ENCODE measurements at places on chromosomes 3 and 15.

DNA sequence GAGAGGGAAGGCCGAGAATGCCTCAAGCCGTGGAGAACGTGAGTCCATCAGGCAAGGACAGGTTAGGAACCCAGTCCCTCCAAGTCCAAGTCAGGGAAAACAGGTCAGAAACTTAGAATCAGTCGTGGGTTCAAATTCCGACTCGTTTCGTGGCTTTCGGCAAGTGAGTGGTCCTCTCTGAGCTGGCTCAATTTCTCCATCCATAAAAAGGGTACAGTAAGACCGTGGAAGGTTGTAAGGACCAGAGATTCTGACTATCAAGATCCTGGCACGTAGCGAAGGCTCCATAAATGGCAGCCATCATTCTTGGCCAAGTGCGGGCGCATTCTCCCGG is 604 bp upstream of the MED12L start:
- no peak for DNase-seq

- DNase-seq: peak; percentile 3
These were observed 22.9 kb downstream of the MYLK start for GRCh38 chr3:123861081-123861836.

DNA sequence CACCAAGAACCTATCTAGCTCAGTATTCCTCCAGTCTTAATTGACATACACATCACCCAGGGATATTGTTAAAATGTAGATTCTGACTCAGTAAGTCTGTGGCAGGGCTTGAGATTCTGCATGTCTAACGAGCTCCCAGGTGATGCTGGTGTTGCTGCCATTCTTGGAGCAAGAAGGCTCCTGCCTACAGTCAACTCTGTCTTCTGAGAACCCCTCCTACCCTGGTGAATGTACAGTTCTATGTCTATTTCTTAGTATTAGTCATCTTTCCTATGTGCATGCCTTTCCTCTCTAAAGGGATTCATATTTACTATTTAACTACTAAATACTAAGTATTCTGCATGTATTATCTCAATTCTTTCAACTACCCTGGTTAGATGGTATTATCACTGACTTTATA is 268.7 kb downstream of the EDEM1 start:
- no peak for DNase-seq

DNA sequence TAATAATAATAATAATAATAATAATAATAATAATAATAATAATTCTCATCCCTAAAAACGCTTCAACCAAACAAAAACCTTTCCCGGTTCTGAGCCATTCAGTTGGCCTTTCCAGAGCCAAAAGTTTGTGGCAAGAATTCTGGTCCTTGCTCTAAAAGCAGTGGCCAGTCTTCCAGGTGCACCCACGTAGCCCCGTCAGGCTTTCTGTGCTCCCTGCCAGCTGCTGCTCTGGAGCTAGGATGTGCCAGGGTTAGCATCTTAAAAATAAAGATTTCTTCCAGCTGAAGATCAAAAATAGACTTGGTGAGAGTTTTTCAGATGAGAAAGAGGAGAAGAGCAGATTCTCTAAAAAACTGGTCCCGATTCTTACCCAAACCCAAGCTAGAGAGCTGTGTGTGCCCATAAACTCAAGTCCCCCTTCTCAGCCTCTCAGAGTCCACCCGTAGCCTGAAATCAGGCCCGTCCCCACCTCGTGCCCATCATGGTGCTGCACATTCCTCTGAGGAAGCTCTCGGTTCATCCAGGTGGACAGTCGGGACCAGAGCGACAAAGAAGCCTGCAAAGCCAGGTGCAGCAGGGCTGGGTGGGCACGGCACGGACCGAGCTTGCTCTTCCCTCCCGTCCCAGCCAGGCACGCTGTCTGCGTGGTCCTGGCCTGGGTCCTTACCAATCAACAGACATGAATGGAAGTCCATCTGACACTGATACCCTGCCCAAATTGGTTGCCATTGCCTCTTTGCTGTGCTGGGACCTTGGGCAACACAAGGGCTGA is 155.6 kb downstream of the LRRC28 start:
- DNase-seq: no peak

- no peak for DNase-seq
These were observed 398.2 kb upstream of the TPM1 start for GRCh38 chr15:62644216-62644888.
